Osteocyte (in vitro differentiated cells): ENCODE measurements at places on chromosomes 6 and 20. TPM values are rescaled to one million over a fixed set of nuclear protein-coding genes. Genes with fewer than 3 reads are reported as not detected.

DNA sequence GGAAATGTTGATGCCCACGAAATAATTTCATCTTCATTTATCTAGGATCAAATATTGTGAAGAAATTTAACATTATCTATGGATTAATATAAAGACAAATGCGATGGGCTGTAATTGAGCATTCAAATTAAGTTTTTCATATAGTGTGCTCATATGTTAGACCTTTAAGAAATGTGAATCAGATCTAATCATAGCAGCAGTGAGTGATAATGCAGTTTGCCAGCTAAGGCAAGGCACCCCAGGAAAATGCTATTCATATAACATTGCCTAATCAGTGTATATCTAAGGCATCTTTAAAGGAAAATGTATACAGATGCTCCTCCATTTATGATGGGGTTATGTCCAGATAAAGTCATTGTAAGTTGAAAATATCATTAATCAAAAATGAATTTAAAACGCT, 135.2 kb downstream of the KCNQ5 start:
- no peak for DNase-seq

- no peak for DNase-seq
Observed at GRCh38 chr6:124033501-124033900, 229.8 kb downstream of the NKAIN2 start.

PRPF6 gene
- total RNA-seq: 68.3 and 71.9 TPM in 2 replicates

DNA sequence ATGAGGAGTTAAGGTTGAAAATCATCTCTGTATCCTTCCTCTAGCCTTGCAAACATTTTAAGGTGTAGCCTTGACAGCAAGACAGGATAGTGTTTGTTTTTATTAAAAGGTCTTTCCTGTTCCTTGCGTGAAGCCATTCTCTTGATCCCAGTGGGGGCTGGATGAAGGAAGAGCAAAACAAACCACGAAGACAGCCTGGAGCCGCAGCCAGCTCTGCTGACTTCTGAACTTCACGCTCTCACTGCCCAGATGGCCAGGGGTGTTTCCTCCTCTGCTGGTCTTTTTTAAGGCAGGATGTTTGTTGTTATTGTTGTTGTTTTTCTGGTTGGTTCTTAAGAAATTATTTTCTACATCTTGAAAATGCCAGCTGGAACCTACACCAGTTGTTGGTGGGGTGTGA, 156.4 kb downstream of the MTHFD1L start:
- no peak for DNase-seq

TFAP2A gene
- total RNA-seq: 53.2 and 59.6 TPM in 2 replicates

GRCh38 chr6:75278474-75279077, 6.0 kb downstream of the TMEM30A start:
- no peak for DNase-seq

DNA sequence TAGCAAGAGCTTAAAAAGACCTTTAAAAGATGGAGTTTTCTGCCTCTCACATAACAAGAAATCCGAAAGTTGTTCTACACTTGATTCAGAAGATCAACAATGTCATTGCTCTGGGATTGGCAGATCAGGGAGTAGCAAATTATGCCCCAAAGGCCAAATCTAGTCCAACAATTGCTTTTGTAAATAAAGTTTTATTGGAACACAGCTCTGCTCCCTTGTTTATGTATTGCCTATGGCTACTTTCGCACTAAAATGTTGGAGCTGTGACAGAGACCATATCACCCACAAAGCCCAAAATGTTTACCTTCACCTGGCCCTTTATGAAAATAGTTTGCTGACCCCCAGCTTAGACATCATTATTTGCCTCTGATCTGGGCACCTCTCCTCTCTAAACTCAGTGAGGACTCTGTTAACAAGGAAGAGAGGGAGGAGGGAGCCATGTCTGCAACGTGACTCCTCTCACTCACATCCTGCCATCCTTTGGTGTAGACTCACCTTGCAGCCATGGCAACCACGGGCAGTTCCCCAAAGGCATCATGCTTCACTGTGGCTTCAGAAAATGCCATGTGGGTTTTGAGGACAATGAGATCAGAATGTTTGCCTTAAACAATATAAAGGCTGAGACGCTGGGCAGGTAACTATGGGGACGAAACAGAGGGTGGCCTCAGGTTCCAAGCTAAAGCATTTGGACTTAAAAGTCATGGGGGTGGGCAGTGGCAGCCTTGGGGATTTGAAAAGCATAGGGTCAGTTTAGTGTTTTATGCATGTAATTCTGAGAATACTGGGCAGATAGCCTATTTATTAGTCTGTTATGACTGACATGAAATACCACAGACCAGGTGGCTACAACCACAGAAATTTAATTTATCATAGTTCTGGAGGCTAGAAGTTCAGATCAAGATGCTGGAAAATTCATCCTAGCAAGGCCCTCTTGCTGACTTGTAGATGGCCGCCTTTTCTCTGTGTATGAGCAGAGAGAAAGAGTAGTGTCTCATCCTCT, 149.7 kb upstream of the TNFAIP3 start:
- no peak for DNase-seq

DNA sequence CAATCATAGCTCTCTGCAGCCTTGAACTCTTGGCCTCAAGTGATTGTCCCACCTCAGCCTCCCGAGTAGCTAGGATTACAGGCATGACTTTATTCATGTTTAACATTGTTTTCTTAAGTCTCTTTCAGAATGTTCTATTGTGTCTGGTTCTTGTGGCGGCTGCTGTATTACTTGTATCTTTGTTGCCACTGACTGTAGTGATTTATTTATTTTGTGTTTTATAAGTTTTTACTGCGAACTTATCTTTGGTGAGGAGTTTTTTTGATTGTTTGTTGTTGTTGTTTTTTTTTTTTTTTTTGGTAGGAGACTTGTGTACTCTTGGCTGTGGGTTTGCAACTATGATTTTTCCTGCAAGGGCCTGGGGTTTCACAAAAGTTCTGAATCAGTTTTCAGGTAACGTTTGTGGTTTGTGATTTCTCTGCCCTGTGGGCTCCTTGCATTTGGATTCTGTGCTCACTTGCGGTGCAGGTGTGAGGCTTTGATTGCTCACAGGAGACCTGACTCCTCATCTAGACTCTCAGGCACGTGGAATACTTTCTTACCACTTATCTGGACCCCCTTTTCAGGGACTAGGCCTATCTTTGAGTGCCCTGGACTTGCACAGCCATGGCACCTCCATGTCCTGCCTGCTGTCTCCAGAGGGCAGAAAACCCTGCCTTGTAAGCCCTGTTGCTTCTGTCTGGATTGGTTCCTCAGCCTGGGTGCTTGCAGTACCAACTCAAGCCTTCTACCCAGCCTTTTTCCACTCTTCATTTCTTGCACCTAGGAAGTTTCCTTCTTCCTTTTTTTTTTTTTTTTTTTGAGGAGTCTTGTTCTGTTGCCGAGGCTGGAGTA, 25.2 kb downstream of the KIF25 start:
- no peak for DNase-seq

CRISP2 gene
- total RNA-seq: not detected in 2 replicates

DNA sequence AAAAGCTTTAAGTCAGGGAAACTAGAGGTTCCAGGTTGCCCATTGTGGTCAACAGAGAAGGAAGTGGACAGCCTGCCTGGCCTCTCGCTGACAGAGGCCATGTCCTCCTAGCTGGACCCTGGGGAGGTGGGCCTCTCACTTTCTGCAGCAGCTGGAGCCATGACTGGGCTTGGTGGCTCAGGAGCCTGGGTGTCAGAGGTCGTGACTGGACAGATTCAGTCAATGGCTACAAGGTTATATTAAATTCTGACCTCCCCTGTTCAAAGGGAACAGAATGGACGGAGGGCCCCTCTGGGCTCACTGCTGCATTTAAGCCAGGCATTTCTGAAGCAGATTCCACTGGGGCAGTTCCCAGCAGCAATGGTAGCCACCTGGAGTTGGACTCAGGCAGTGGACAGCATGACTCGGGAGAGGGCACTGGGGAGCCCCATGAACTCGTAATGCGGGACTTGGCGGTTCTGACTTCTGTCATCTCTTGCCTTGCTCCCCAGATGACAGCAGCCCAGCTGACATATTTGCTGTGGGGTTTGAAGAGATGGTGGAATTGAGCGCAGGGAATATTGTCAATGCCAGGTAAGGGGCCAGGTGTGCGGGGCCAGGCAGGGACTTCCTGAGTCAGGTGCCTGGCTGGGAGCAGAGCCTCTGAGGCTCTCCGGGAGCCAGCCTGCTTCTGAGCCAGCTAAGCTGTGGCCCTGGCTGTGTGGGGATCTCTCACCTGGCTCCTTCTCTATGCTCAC, 86.7 kb downstream of the SYNJ2 start:
- DNase-seq: no peak

ACTL10 gene
- 0.52 and 0.54 TPM in 2 replicates for total RNA-seq

GRCh38 chr20:19756761-19757486, 1.1 kb upstream of the RIN2 start:
- no peak for DNase-seq

DNA sequence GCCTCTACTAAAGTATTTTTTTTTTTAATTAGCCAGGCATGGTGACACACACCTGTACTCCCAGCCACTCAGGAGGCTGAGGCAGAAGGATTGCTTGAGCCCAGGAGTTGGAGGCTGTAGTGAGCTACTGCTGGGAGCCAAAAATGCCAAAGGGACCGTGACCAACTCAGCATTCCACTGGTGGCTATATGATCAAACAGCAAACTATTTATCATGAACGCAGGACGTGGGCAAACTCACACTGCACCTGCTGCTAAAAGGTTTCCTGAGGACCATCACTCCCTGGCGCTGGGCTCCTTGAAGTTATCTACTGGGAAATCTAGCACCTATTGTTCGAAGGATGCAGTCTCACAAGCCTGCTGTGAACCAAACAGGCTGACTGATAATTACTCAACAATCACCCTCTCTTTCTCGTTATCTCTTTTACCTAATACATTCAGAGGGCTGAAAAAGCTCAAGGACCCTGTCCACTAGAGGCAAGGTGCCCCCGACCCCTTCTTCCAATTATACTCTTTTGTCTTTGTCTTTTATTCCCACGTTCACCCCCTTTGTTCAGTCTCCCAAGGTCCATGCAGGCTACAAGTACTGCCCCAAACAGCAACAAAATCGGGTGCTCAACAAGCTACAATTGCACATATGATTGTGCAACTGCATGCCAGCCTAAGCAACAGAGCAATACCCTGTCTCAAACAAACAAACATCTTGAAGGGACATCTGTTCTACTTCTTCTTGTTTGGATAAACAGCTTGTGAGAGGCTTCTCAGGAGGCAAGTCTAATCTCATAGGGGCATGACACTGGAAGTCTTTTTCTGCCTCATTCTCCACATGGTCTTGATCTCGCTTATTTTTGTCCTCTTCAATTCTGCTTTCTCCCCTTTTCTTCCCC, 47.7 kb upstream of the PLN start:
- no peak for DNase-seq

- DNase-seq: no peak
Observed at GRCh38 chr6:160203076-160203475, 55.5 kb downstream of the SLC22A2 start.

ERVFRD-1 gene
- total RNA-seq: not detected in 2 replicates

ESR1 gene
- total RNA-seq: not detected in 2 replicates

- DNase-seq: no peak
Observed at GRCh38 chr6:104527311-104527710, 332.4 kb downstream of the HACE1 start.

DNA sequence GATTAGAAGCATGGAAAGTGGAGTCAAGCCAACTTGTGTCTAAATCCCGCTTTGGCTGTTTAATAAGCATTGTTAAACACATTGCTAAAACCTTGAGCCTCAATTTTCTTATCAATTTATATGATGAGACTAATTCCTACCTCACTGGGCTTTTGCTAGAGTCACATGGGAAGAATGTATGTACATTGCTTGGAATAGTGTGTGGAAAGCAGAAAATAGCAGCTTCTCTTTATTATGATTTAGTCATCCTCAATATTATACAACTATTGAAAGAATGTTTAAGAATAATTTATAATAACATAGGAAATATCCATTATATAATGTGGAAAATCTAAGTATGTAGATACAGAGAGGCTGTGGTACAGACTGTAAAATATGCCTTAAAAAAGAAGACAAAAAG, 313.0 kb upstream of the CDYL start:
- no peak for DNase-seq

DNA sequence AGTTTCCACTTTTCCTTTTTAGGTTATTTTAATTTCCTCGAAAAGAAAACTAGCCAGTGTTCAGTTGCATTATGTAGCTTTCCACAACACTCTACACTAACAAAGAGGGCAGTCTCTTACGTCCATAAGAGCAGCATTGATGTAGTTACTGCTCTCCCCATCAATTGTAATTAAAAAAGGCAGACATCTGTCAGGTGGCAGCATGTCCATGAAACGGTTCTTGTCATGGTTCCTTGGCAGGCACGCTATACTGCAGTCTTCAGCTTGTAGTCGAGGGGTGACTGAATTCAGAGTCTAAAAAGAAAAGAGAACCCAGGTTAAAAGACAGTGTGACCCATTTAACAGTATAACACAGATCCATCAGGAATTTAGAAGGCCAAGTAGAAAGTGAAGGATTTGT, 80.1 kb upstream of the THEMIS start:
- no peak for DNase-seq

- DNase-seq: no peak
Observed at GRCh38 chr6:137867685-137868509, 838 bp downstream of the TNFAIP3 start.
